ENCODE measurements at places on chromosomes 1 and 21.

GRCh38 chr1:222117809-222118208 is 375.9 kb upstream of the DUSP10 start:
- no peak for DNase-seq

GRCh38 chr1:60866226-60866900 is 216.0 kb upstream of the NFIA start:
- no peak for DNase-seq

- DNase-seq: no peak
These were observed 116.5 kb upstream of the C1orf174 start for GRCh38 chr1:4016351-4017130.

DNA sequence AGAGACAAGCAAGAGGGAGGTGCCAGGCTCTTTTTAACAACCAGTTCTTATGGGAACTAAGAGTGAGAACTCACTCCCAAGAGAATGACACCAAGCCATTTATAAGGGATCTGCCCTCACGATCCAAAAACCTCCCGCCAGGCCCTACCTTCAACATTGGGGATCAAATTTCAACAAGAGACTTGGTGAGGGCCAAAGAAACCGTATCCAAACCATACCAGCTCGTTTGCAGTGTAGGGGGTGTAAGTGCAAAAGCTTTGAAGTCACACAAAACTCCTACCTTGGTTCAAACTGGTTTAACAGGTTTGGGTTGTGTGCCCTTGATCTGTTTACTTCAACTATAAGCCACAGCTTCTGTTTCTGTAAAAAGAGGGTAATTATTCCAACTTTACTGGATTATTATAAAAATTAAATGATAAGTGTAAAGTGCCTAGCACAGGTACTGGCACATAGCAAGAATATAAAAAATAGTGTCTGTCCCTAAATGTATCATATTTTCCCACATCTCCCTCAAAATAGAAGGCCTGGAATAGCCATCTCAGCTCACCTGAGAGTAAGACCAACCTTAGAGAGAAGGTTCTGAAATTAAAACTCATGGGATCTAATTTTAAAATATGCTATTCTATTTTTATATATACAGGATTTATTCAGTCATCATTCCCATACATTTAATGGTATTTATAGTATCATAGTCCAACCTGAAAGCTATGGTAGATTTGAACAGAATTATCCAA is 7.0 kb upstream of the USP25 start:
- DNase-seq: no peak

DNA sequence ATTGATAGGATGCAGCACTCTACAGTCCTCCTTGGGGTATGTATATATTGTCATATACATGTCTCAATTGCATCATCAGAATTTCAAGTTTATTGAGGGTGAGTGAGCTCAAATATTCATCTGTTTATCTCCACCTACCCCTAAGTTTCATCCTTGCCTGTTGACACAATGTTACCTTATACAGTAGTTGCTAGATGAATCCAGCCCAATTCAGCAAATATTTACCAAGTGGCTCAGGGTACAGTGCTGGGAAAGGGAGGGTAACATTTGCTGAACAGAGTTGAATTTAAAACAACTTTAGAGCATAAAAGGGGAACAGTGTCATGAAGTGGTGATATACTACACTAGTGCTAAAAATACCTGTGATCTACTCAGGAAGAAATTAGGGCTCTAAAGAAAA is 14.4 kb downstream of the ELAVL4 start:
- DNase-seq: no peak

DNA sequence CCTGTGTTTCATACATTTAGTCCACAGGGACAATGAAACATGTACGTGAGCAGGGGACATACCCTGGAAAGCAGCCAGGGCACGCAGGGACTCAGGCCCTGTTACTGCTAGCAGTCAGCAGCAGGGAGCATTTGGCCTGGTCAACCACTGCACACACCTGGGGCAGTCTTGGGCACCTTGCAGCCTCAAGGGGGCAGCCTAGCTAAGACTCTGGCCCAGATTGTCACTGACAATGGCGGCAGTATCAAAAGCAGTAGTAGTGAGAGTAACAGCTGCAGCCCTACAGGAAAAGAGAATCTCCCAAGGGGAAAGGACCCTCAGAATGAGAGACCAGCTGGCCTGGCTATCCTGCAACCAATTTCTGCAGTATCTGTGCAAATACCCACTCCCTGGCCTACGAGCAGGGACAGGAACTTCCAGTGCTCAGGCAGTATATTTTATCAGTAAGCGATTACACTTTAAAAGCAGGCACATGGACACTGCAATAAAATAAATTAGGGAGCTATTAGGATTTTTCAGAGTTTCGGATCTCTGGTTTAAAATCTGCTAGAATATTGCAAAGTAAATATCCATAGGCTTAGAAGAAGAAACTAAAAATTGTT is 475.6 kb downstream of the LTN1 start:
- no peak for DNase-seq

- DNase-seq: no peak
These were observed 112.1 kb downstream of the HIVEP3 start for GRCh38 chr1:41806472-41807155.

- no peak for DNase-seq
These were observed 2.9 kb downstream of the ADORA1 start for GRCh38 chr1:203130358-203130985.

GRCh38 chr1:92817986-92818764 is 13.7 kb upstream of the RPL5 start:
- DNase-seq: no peak

DNA sequence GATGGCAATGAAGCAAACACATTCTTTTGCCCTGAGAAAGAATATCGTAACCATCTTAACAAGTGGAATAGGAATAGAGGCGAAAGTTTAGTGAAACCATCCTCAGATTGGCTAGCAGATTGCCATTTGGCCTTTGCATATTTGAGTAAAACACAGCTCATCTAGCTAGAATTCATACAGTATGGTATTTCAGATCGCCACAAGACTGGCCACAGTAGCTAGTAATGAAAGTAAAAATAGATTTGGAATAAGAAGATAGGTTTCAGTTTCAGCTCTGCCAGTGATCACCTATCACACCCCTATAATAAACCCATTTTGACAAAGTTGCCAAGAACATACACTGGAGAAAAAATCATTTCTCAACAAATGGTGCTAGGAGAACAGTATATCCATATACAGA is 294.9 kb downstream of the LRRIQ3 start:
- DNase-seq: no peak

GRCh38 chr1:15866721-15867201 is 19.3 kb downstream of the SPEN start:
- no peak for DNase-seq

GRCh38 chr1:36303650-36304360 is 2.4 kb upstream of the SH3D21 start:
- no peak for DNase-seq

GRCh38 chr21:22352088-22352487 is 1353.9 kb downstream of the NCAM2 start:
- no peak for DNase-seq

- no peak for DNase-seq
These were observed 578.9 kb upstream of the NR5A2 start for GRCh38 chr1:199448646-199449045.

DNA sequence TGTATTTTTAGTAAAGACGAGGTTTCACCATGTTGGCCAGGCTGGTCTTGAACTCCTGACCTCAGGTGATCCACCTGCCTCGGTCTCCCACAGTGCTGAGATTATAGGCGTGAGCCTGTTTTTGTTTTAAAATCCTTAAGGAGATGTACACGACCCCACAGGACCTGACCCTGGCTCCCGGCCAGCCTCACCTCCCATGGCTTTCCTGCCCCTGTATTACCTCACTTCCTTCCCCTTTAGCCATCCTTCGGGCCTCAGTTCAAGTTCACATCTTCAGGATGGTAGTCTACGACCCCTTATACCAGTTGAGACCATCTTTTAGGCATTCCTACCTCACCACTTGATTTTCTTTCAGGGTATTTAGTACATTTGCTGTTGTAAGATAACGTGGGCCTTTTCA is 36.3 kb downstream of the TCP10L start:
- no peak for DNase-seq

GRCh38 chr1:178037510-178038253 is 56.2 kb upstream of the RASAL2 start:
- no peak for DNase-seq

DNA sequence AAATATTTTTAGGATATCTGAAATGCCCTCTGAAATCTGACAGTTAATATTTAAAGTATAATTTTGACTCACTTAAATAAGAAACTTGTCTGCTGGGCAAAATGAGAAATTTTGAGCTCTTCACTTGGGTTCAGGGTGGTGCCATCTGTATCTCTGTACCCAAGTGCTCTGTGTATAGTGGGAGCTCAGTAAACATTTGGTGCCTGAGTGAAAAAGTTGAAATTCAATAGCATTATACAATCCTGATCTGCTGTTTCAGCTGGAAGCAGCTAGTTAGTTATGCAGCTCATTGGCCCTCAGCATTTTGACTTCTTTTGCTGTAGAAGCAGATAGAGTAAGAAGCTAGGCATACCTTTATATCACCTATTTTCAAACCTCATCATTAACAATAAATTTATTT is 73.3 kb downstream of the RPE65 start:
- DNase-seq: no peak

- DNase-seq: no peak
These were observed 19.5 kb downstream of the LRRC8C start for GRCh38 chr1:89652373-89652772.

DNA sequence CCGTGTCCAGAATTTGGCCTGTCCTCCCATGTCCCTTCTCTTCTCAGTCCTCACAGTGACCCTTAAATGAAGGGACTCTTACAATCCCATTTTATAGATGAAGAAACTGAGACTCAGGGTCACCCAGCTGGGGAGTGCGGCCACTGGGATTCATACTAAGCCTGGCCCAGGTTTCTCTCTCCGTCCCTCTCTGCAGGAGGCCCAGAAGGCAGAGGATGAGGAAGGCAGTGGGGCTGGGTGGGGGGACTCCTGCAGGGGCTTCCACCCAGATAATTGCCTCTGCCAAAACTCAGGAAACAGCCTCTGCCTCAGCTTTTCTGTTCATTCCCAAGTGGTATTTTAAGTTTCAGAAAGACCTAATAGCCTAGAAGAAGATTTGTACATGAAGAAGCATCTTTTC is 299.8 kb downstream of the MATN1 start:
- DNase-seq: no peak

DNA sequence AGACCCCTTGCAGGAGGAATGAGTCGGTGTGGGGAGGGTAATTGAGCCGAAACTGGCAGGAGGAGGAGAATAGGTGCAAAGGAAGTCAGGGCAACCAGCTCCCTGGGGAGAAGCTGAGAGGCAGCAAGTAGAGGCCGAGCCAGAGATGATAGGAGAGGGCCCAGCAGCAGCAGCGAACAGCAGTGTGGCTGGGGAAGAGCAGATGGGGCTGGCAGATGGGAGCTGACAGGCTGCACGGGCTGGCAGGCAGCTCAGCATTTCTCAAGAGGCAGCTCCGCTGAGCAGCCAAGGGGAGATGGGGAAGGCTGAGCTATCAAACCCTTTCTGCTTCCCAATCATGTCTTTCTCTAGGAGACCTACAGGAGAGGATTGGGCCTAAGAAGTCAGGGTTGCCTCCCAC is 158.2 kb downstream of the TRIM33 start:
- no peak for DNase-seq

GRCh38 chr1:29687166-29687565 is 450.8 kb downstream of the PTPRU start:
- no peak for DNase-seq

DNA sequence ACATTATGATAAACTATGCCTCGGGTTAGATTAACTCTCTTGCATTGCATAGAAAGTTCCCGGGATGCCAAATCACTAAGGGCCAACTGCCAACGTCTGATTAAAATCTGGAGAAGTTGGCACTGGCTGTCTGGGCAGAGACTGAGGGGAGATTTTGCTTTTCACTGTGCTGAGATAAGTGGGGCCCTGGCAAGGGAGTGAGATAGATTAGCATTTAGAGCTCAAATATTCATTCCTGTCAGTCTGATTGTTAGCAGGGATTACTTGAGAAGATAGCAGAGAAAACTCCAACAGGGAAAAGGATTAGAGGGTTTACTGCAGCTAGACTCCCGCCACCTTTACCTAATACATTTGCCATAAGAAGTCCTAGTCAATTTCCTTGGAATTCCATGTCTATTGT is 714.1 kb upstream of the CHRM3 start:
- no peak for DNase-seq

DNA sequence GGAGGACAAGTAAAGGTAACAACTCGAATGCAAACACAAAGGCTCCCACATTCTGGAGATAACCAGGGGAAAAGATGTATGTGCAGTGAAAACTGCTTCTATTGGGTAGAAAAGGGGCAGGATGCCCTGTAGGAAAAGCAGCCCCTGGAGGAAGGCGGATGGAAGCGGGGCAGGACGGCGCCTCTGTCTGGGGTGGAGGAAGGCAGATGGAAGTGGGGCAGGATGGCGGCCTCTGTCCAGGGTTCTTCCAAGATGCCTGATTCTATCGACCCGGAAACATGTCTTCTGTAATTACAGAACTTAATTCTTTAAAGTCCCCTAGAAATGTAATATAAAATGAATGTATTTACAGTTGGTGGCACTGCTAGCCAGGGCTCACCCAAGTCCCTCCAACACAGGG is 24.0 kb upstream of the LRRC47 start:
- DNase-seq: no peak

- DNase-seq: no peak
These were observed 176.9 kb upstream of the FMN2 start for GRCh38 chr1:239914751-239915231.

DNA sequence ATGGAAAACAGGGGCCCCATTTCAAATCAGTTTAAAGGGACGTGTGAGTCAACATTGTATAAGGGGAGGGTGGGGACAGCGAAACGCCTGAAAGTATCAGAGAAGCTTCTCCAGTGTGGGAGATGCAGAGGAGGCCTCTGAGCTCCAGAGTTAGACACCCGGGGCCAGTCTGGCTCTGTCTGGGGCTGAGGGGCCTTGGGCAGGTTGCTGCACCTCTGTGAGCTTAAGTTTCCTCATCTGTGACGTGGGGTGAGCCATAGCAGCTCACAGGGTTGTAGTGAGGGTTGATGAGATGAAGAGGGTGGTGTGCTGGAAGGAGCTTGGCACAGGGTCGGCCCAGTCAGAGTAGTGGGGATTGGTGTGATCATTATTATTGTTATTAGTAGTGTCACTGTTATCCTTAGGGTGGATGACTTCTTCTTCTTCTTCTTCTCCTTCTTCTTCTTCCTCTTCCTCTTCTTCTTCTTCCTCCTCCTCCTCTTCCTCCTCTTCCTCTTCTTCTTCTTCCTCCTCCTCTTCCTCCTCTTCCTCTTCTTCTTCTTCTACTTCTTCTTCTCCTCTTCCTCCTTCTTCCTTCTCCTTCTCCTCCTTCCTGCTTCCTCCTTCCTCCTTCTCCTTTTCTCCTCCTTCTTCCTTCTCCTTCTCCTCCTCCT is 282.0 kb downstream of the PTPRU start:
- no peak for DNase-seq

GRCh38 chr21:34335316-34335715 is 28.5 kb upstream of the KCNE2 start:
- DNase-seq: no peak

Data from NCI-H1048 (cell line).